Right hindlimb (tissue), 1 donor: ENCODE measurements at places on chromosomes 16 and 17.

DNA sequence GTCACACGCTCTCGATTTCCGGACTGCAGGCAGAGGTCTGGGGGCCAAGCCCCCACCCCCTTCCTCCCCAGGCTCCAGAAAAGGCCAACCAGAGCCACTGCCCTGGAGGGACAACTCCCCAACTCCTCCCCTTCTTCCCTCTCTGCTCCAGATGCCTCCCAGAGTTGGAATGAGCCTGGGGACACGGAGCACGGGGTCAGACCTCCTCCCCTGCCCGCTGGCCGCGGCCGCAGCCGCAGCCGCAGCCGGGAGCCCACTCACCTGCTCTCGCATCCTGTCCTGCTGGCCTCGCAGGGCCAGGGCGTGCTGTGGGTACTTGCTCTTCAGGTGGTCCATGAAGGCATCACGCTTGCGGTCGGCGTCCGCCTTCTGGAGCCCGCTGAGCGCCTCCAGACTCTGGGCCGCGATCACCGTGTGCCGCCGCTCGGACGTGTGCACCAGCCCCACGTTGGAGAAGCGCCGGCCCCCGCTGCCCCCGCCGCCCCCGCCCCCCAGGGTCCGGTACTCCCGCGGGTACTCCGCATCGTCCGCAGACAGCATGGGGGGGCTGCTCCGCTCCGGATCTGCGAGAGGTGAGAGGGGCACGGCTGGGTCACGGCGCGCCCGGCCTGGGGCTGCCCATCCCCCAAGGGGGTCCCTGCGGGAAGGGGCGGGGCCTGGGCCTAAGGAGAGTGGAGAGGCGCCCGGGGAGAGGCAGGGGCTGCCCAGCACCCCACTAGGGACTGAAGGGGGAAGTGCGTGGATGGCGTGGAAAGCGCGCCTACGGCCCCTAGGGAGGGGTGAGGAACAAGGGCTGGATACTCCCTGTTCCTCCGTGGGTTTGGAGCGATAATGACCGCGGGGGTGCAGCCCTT is 27.3 kb downstream of the SRCIN1 start:
- no peak for DNase-seq

GRCh38 chr17:49146620-49147306 is 14.2 kb downstream of the B4GALNT2 start:
- DNase-seq, result no peak

GRCh38 chr16:64269756-64270155 is 852.1 kb downstream of the CDH11 start:
- no peak for DNase-seq

GRCh38 chr16:66486773-66487579 is 59.9 kb downstream of the BEAN1 start:
- DNase-seq, result peak; percentile 76

DNA sequence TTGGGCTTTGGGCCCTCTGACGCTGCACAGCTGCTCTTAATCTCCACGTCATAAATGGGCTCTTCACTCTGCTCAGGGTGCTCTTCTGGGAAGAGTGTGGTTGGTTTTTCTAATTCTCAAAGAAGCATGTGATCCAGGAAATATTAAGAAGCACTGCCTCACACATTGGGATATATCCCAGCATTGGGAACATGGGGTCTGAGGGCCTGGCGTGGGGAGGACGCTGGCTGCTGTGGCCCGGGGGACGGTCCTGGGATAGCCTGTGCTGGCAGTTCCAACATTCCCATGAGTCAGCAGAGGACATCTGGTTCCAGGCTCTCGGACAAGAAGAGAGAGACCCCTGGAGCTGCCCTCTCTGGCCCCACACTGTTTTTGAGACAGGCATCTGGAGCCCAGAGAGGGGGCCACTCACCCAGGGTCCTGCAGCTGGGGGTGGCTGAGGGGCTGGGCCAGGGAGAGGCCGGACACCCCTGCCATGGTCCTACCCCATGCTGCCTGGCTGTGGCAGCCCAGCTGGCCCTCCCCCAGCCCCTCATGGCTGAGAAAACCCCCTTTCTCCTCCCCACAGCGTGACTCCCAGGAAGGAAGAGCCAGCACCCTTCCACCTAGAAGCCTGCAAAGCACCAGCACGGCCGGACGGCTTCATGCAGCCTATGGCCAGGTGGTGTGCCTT is 58.8 kb downstream of the NT5M start:
- peak; percentile 58 for DNase-seq

- no peak for DNase-seq
Measured at GRCh38 chr16:10120953-10121352, 61.3 kb downstream of the GRIN2A start.
